ENCODE measurements at places on chromosomes 16 and 17.

DNA sequence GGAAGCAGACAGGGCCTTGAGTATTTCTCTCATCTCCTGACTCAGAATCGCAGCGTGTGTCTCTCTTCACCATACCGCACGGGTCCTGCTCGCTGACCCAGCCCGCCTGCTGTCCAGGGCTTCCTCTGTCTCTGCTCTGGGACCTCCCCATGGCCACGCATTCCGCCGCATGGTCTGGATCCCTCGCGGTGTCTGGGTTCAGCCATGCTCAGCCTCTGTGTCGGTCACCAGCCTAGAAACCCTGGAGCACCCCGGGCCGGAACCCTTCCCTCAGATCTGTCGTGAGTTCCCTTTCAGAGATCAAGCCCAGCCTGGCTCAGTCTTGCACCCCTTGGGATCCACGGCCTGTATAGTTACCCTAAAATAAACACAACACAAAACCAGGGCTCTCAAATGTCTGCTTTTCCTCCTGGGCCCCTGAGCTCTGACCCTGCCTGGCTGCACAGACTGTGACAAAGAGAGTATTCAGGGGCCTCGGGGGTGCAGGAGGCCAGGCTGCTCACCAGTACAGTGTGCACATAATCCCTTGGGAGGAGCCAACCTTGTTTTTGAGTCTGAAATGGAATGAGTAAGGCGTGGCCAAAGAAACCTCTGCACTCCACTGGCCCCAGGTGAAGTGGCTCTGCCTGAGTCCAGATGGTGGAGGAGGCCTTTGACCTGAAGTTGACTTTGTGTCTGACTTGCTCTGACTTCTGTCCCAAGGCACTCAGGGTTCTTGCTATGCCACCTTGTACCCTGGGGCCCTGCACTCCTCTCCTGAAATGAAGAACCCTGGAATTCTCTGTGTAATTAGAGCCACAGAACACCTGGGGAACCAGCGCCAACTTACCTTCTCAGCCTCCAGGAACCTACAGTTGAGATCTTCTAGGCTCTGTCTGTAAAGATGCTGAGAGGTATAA is 5.8 kb upstream of the SPIRE2 start:
- H3K4me3 ChIP-seq = no peak overlapping the region
- H3K27me3 ChIP-seq = no peaks in the 10 kb centered on the region
- H3K4me1 ChIP-seq = peaks cover 19% of the 10 kb centered on the region
- H3K27ac ChIP-seq = no peak overlapping the region
- no peaks in the 10 kb centered on the region for H3K36me3 ChIP-seq
- DNase-seq = no peak

DNA sequence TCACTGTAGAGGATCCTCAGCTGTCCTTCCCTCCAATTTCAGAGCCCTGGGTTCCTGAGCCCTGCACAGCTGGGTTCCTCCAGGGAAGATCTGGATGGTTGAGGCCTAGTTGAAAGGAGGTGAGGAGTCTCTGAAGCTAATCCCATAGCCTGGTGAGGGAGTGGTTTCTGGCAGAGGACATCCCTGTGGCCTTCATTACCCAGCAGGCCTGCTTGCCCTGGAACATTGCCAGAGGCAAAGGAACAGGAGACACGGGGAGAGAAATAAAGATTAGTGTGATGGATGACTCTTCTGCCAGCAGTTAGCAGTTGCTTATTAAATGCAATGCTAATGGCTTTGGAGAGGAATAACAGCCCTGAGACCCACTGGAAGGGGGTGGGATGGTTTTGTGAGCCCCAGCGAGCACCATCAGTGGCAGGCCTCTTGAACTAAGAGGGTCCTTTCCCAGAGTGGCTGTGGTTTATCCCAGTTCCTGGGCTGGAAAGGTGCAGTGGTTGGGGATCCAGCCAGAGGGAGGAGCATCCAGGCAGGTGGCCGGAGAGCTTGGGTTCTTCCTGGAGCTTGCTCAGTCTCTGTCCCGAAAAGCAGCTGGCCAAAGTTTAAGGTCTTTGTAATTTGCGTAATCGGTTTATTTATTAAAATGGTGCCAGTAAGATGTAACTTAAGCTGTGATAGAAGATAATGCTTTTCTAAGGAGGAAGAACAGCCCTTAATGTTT is 209.7 kb downstream of the CCDC182 start:
- no peaks in the 10 kb centered on the region for H3K27me3 ChIP-seq
- H3K4me1 ChIP-seq = peaks cover 15% of the 10 kb centered on the region
- no peaks in the 10 kb centered on the region for H3K36me3 ChIP-seq
- H3K27ac ChIP-seq = no peak overlapping the region
- no peak overlapping the region for H3K4me3 ChIP-seq

GRCh38 chr17:32746698-32747097 is 130.2 kb downstream of the MYO1D start:
- H3K27ac ChIP-seq = no peak overlapping the region
- no peak overlapping the region for H3K4me3 ChIP-seq
- no peaks in the 10 kb centered on the region for H3K27me3 ChIP-seq
- DNase-seq = no peak

GRCh38 chr16:86151239-86151851 is 252.4 kb downstream of the IRF8 start:
- no peak for DNase-seq
- no peaks in the 10 kb centered on the region for H3K4me1 ChIP-seq
- no peak overlapping the region for H3K27ac ChIP-seq
- no peaks in the 10 kb centered on the region for H3K36me3 ChIP-seq

DNA sequence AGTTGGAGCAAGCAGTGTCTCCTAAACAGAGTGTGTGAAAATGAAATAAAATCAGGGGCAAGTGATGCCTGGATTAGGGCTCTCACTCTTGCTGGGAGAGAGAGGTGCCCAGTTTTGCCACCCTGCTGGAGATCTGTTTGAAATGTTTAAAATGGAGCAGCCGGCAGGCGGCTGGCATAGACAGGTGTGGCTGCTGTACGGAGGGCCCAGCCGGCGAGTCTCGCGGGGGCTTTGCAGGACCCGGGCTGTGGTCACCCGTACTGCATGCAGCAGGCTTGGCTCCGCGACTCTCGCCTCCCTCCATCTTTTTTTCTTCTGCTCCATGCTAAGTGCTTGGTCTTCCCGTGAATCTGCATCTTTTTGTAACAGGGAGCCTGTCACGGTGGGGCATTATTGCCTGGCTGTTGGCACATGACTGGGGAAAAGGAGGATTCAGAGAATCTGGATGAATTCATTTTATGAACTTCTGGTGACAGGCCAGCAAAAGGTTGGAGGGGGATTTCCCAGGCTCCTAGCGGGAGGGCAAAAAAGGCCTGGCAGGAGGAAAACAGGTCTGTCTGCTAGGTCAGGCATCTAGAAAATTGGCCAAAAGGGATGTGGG is 1.8 kb downstream of the ZNRF1 start:
- DNase-seq = peak; percentile 35
- no peak overlapping the region for H3K4me3 ChIP-seq
- no peaks in the 10 kb centered on the region for H3K36me3 ChIP-seq
- peaks cover 21% of the 10 kb centered on the region for H3K4me1 ChIP-seq
- no peaks in the 10 kb centered on the region for H3K27me3 ChIP-seq

- no peak for DNase-seq
- H3K4me3 ChIP-seq = no peak overlapping the region
- H3K36me3 ChIP-seq = no peaks in the 10 kb centered on the region
- no peak overlapping the region for H3K27ac ChIP-seq
- H3K27me3 ChIP-seq = no peaks in the 10 kb centered on the region
Observed at GRCh38 chr16:73022534-73022933, 25.4 kb downstream of the ZFHX3 start.

GRCh38 chr17:66215529-66215911 is 13.7 kb downstream of the APOH start:
- H3K27me3 ChIP-seq = peaks cover 4% of the 10 kb centered on the region
- no peaks in the 10 kb centered on the region for H3K36me3 ChIP-seq
- H3K27ac ChIP-seq = no peak overlapping the region
- no peak overlapping the region for H3K4me3 ChIP-seq
- H3K4me1 ChIP-seq = no peaks in the 10 kb centered on the region

- no peak overlapping the region for H3K27ac ChIP-seq
- no peaks in the 10 kb centered on the region for H3K36me3 ChIP-seq
- no peaks in the 10 kb centered on the region for H3K4me1 ChIP-seq
- DNase-seq = no peak
- no peaks in the 10 kb centered on the region for H3K27me3 ChIP-seq
Observed at GRCh38 chr17:60944751-60945150, 267.1 kb downstream of the BCAS3 start.

- no peaks in the 10 kb centered on the region for H3K36me3 ChIP-seq
- H3K4me1 ChIP-seq = peaks cover 91% of the 10 kb centered on the region
- H3K27me3 ChIP-seq = no peaks in the 10 kb centered on the region
Observed at GRCh38 chr17:64091116-64091515, 38.8 kb downstream of the ERN1 start.

- no peak overlapping the region for H3K4me3 ChIP-seq
- H3K36me3 ChIP-seq = peaks cover 85% of the 10 kb centered on the region
- no peaks in the 10 kb centered on the region for H3K27me3 ChIP-seq
- H3K27ac ChIP-seq = peak overlapping the region; percentile 78
- peaks cover 46% of the 10 kb centered on the region for H3K4me1 ChIP-seq
Observed at GRCh38 chr17:49716668-49717364, 9.1 kb upstream of the SLC35B1 start.

DNA sequence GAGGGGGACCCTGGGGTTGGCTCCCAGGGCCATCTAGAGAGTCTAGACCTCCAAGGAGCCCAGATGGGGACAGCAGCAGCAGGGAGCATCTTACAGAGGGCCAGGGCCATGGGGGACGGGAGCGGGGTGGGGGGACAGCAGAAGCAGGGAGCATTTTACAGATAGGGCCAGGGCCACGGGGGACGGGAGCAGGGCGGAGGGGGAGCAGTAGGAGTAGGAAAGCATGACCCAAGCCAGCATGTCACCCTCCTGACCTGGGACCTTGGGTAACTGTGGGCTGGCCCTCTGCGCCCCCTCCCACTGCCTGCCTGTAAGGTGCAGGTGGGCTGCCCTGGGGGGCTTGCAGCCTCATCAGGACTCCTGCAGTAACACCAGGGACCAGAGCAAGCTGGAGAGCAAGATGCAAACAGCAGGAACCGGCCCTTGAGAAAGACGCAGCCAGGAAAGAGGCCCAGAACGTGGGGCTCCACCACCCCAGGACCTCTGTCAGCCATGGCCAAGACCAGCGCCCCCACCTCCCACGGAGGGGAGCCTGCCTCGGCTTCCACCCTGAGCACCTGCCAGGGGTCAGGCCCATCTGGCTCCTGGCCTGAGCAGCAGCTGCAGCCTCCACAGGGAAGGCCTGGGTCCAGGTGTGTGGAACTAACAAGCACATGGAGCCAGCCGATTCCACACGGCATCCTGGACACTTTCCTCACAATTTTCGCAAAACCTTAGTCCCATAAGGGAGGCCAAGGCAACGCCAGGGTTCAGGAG is 2.4 kb downstream of the ZNF598 start:
- no peaks in the 10 kb centered on the region for H3K27me3 ChIP-seq
- H3K4me3 ChIP-seq = no peak overlapping the region
- peak overlapping the region; percentile 89 for H3K27ac ChIP-seq
- DNase-seq = no peak
- peaks cover 14% of the 10 kb centered on the region for H3K36me3 ChIP-seq

DNA sequence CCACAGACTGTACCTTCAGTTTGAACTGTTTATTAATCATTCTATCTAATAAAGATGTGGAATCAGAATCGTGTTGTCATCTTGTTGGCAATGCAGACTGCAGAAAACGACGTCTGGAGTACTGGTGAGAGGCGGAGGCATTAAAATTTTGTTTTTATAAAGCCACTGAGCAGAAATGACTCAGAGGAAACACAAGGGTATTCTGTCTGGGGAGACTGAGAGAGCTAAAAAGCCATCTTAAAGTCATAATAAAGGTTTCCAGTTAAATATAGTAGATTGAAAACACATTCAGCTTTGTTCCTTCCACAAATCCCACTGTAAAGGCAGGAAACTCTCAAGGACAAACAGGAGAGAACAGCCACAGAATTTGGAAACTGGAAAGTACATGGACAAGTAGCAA is 74.2 kb downstream of the CPPED1 start:
- H3K4me3 ChIP-seq = no peak overlapping the region
- DNase-seq = no peak
- H3K27me3 ChIP-seq = no peaks in the 10 kb centered on the region
- H3K4me1 ChIP-seq = no peaks in the 10 kb centered on the region

DNA sequence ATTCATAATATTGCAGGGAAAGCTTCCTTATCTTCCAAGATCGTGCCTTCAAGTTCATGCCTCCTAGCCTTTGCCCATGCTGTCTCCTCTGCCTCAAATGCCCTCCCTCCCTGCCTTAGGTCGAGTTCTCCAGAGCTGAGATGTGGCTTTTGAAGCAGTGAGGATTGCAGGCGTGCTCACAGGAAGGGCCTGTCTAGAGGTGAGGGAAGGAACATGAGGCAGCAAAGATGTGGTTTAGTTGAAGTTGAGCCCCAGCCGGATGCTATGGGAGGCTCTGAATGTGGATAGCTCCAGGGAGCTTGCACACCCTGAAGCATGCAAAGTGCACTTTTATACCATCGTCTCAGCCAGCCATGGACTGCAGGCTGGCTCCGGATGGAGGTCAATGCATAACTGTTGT is 754.6 kb upstream of the EEF2KMT start:
- H3K4me3 ChIP-seq = no peak overlapping the region
- H3K27ac ChIP-seq = no peak overlapping the region
- H3K27me3 ChIP-seq = no peaks in the 10 kb centered on the region
- H3K4me1 ChIP-seq = no peaks in the 10 kb centered on the region
- no peak for DNase-seq
- no peaks in the 10 kb centered on the region for H3K36me3 ChIP-seq

- no peaks in the 10 kb centered on the region for H3K36me3 ChIP-seq
- no peaks in the 10 kb centered on the region for H3K4me1 ChIP-seq
- H3K27me3 ChIP-seq = no peaks in the 10 kb centered on the region
- no peak overlapping the region for H3K4me3 ChIP-seq
Observed at GRCh38 chr16:29912087-29912486, 11.8 kb downstream of the ASPHD1 start.

DNA sequence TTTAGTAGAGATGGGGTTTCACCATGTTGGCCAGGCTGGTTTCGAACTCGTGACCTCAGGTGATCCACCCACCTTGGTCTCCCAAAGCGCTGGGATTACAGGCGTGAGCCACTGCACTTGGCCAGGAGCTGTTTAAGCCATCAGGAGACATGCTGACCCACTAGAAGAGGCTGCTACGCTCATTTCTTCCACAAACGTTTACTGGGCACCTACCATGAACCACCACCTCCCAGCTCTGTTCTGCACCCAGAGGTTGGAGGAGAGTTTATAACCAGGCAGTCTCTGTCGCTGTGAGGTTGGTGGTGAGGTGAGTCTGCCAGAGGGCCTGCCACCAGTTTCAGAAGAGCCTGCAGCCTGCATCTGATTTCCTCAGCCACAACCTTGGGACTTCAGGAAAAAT is 51.8 kb downstream of the SF3B3 start:
- peaks cover 3% of the 10 kb centered on the region for H3K4me1 ChIP-seq
- H3K27ac ChIP-seq = no peak overlapping the region
- peaks cover 35% of the 10 kb centered on the region for H3K36me3 ChIP-seq
- no peak overlapping the region for H3K4me3 ChIP-seq

GRCh38 chr17:81727324-81728031 is 15.4 kb downstream of the SLC25A10 start:
- no peaks in the 10 kb centered on the region for H3K36me3 ChIP-seq

GRCh38 chr17:46124695-46125592 is 68.3 kb downstream of the KANSL1 start:
- no peak overlapping the region for H3K27ac ChIP-seq
- DNase-seq = no peak
- no peaks in the 10 kb centered on the region for H3K36me3 ChIP-seq
- peaks cover 95% of the 10 kb centered on the region for H3K4me1 ChIP-seq
- H3K4me3 ChIP-seq = no peak overlapping the region
- no peaks in the 10 kb centered on the region for H3K27me3 ChIP-seq

- H3K36me3 ChIP-seq = no peaks in the 10 kb centered on the region
- no peaks in the 10 kb centered on the region for H3K27me3 ChIP-seq
- peak; percentile 11 for DNase-seq
- no peak overlapping the region for H3K27ac ChIP-seq
- H3K4me3 ChIP-seq = no peak overlapping the region
- peaks cover 13% of the 10 kb centered on the region for H3K4me1 ChIP-seq
Observed at GRCh38 chr17:60305141-60305540, 86.8 kb downstream of the USP32 start.

- no peak overlapping the region for H3K4me3 ChIP-seq
- H3K36me3 ChIP-seq = no peaks in the 10 kb centered on the region
- H3K27me3 ChIP-seq = no peaks in the 10 kb centered on the region
- H3K27ac ChIP-seq = no peak overlapping the region
- no peak for DNase-seq
Observed at GRCh38 chr16:72783716-72784318, 264.1 kb downstream of the ZFHX3 start.

Data from CD4-positive, alpha-beta memory T cell (primary cell).